NK-92 treated with Interleukin-12 subunit alpha and Interleukin-12 subunit beta, amount 100 ng/mL, for 24 hours (cell line): ENCODE measurements at places on chromosomes 4 and X.

GRCh38 chr4:124589786-124590185 lies 122.7 kb downstream of the ANKRD50 start:
- no peak for DNase-seq

- no peak for DNase-seq
Measured at GRCh38 chr4:57053508-57053907, 56.7 kb downstream of the IGFBP7 start.

DNA sequence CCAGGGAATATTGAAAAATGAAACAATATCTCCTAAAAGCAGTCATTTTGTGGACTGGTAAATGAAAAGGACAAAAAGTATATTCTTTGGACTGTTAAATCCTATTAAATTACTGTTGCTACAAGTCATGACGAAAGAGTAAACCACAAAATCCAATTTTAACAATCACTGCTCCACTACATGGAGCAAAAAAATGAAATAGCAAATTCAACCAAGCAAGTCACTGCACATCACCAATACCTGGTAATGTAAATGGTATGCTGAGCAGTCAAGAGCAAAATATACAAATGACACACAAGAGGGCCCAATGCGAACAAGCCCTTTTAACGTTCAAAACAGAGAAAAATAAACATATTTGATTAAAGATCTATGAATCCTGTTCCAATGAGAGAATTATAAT lies 126.2 kb downstream of the KLHL13 start:
- no peak for DNase-seq

- DNase-seq, result no peak
Measured at GRCh38 chr4:81870275-81870674, 398.6 kb upstream of the RASGEF1B start.

- DNase-seq, result no peak
Measured at GRCh38 chr4:159764343-159764952, 661.6 kb downstream of the RAPGEF2 start.

DNA sequence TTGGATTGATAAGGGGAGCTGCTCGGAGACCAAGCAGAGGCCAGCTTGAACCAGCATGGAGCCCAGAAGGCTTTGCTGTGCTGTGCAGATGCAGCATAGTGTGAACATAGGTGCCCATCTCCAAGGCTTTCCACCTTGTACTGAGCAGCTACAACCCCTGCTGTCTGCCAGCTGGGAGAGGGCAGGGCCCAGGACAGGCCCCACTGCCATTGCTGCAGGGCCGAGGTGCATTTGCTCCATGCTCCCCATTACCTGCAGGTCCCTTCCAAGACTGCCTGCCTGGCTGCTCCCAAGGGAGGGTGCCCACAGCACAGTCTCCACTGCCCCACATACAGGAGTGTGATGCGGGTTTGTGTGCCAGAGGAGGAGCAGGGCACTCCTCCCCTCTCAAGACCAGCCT lies 1016.0 kb upstream of the INTU start:
- no peak for DNase-seq

DNA sequence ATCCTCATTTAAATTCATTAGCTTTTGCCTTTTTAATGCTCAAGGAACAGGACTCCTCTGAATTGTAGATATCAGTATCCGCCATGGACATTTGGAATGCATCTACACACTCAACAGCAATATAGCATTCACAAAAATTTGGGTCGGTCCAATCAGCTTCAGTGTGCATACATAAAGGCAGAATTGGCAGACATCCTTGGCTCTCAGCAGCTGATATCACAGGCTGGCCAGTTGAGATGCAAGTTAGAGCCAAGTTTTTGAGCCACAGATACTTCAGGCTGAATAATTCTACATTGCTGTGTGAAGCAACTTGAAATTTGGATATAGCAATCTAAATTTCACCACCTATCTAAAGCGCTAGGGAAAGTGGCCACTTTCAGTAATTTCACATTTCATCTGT lies 821.1 kb downstream of the PCDH19 start:
- no peak for DNase-seq

GRCh38 chr4:94726524-94727123 lies 31.1 kb upstream of the BMPR1B start:
- DNase-seq, result no peak

DNA sequence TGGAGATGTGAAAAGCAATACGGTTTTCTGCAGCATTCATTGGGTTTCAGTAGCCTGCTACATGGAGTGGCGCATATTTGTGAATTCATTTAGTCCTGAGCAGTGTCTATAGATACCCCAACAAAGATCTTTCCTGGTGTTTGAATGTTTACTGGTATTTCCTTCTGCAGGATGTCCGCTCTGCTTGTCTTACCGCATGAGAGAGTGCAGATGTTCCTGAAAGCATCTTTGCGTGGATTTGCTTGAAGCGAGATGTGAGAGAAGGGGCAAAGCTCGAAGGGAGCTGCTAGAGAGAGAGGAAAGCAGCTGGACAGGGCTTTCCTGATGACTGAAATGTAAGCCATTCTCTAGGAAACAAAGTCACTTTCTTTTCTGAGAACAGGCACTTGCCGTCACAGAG lies 40.9 kb upstream of the GYPA start:
- DNase-seq, result no peak

- DNase-seq, result no peak
Measured at GRCh38 chr4:103018391-103019307, 856 bp downstream of the SLC9B1 start.

DNA sequence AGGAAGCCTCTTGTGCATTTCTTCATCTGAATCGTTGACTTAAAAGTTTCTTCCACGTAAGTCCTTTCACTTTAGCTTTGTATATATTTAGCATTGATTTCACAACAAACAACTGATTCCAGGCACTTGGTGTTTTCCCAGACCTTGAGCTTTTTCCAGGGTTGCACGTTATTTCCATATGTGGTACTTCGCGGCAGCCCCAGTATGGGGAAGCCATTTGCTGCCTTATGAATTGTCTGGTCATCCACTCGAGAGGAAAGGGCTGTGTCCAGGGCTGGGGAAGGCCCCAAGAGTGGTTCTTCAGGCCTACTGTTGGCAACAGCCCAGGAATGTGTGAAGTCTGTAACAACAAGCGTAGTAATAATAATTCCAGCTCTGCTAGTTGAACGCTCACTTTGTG lies 2.8 kb upstream of the TLR8 start:
- no peak for DNase-seq

- no peak for DNase-seq
Measured at GRCh38 chr4:171639540-171639939, 173.7 kb upstream of the GALNTL6 start.

- DNase-seq, result no peak
Measured at GRCh38 chr4:102694791-102695190, 66.0 kb downstream of the MANBA start.

- DNase-seq, result no peak
Measured at GRCh38 chr4:138138774-138139173, 103.4 kb downstream of the SLC7A11 start.

DNA sequence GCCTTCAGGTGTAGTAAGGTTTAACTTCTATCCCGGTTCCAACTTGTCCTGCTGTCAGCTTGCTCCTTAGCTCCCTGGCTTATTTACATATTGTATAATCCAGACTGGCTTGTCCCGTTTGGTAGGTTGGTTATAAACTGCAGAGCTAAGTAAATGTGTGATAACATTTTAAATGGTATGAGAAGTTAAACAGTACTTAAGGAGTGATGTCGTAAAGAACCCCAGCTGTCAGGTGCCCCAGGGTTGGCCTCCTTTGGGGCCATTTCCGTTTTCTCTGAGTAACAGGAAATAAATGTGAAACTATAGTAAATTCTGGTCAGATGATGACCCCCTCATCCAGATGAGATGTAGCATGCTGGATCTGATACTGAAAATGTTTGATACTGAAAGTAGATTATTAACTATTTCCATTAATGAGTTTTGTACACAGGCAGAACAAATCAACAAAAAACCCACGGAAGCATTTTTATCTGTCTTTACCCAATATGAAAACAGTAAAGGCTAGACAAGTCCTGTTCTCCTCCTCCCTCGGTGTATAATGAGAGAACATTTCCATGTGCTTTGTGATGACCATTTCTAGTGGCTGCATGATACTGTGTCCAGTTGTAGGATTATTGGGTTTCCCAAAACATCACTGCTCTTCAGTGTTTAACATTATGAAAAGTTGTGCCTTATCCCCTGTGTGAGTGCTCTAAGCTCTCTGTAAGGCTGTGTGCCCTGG lies 22.4 kb downstream of the GAB1 start:
- no peak for DNase-seq

GRCh38 chr4:144565527-144566195 lies 80.3 kb upstream of the HHIP start:
- no peak for DNase-seq

- no peak for DNase-seq
Measured at GRCh38 chr4:85952528-85952927, 407.3 kb downstream of the MAPK10 start.

DNA sequence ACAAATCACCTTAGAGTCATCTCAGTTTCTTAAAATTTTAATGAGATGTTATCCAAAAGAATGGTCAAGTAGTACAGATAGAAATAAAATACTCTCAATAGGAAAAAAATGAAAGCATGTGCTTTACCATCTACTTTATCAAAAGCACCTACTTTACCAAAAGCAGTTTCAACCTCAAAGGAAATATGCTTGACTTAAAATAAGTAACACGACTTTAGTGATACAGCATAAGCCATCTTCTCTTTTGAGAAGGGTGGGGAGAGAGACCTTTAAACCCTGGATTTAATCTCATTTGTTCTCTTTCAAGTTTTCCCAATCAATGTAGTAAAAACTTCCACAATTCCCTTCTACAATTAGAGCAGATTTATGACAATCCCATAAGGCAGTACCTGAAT lies 26.5 kb downstream of the OTUD4 start:
- DNase-seq, result no peak

- DNase-seq, result no peak
Measured at GRCh38 chrX:55907968-55908607, 190.5 kb downstream of the RRAGB start.

DNA sequence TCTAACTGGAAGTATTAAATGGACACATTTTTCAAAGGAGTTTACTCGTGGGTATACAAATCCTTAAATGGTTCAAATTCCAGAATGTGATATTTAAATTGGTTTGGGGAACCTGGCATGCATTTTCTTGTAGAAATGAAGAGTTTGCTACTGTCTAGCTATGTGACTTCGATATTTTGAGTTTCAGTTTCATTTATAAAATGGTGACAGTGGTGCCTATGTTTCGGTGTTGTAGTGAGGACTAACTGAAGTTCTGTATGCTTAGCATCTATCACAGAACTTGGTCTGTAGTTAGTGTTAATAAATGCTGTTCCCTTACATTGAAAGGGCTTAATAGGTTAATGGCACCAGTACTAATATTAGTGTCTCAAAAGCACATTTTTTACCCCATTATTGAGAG lies 29.4 kb downstream of the TRPC5 start:
- no peak for DNase-seq

DNA sequence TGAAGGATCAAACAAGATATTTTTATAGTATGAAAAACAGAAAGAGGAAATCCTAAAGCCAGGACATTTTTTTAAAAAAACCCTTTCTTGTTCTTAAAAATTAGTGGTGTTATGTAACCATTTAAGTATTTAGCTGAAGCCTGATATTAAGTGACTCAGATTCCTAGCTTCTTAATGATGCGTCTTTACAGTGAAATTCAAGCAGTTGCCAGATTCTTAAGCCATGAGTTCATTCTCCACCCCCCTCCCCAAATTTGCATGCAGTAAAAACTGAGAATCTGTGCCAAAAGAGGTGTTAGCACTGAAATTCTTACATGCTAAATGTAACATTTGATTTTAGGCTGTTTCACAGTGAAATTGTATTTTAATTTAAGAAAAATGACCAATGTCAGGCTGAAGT lies 180.8 kb downstream of the RAPGEF2 start:
- no peak for DNase-seq

DNA sequence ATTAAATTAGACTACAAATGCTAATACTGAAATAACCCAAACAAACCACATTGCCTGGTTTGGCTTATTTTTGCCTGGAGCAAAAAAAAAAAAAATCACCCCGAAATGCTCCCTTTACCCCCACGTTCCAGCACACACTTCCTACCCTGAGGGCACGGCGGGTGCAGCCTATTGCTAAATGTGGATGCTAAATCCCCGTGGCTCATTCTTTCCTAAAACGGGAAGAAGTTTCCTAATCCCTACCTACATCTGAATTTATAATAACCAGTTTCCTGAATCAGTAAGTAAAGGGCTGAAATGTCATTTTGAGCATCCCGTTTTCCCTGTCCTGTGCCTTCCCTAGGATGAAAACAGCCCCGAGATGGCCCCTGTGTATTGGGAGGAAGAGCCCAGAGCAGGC lies 97.0 kb downstream of the ABLIM2 start:
- DNase-seq, result no peak

- DNase-seq, result no peak
Measured at GRCh38 chr4:151389311-151389710, 19.7 kb upstream of the FHIP1A start.

GRCh38 chr4:159655547-159655946 lies 552.7 kb downstream of the RAPGEF2 start:
- DNase-seq, result no peak

DNA sequence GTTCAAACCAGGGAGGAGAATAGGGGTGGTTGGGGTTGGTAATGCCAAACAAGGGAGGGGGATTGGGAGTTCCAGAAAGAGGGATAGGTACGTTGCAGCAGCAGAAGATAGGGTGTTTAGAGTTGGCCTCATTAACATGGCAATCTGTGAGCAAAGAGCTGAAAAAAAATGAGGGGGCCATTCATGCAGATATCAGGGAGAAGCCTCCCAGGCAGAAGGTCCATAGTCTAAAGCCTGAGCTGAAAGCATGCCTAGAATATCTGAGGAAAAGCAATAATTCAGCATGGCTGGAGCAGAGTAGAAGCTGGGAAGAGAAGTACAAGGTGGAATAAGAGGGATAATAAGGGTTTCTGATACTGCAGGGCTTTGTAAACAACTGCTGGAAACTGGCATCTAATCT lies 550.9 kb upstream of the LCORL start:
- no peak for DNase-seq

DNA sequence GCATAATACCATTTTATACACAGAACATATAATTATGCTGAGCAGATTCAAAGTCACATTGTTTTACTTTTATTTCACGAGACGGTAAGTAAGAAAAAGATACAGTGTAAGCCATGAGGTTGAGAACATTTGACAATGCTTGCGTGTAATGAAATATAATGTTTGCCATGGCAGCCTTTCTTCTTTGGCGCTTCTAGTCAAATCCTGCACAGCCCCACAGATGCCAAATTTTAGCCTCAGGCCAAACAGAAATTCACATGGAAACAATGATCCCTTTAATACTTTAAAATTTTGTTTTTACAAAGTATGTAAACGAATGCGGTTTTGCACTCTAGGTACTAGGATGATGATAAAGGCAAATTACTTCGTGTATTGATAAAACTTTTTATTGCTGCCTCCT lies 502.7 kb upstream of the SMIM31 start:
- DNase-seq, result no peak

GRCh38 chr4:181323061-181323460 lies 920.1 kb upstream of the TENM3 start:
- DNase-seq, result no peak

DNA sequence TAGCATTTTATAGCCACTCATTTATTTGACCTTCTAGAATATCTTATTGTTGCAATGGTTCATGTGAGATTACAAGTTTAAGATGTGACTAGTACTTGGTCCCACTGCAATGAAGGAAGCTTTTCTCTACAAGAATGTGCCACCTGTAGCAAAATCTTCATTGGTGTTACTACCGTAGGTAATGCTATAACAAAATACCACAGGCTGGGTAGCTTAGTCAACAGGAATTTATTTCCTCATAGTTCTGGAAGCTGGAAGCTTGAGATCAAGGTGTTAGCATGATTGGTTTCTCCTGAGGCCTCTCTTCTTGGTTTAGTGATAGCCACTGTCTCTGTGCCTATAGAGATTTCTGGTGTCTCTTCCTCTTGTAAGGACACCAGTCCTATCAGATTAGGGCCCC lies 441.0 kb downstream of the GPM6A start:
- no peak for DNase-seq

- DNase-seq, result no peak
Measured at GRCh38 chr4:73208376-73208775, 50.2 kb downstream of the ANKRD17 start.
